ENCODE measurements at places on chromosomes 16 and 17.
A peak's percentile ranks its signal among the peaks of the same experiment; 100 is the strongest.

DNA sequence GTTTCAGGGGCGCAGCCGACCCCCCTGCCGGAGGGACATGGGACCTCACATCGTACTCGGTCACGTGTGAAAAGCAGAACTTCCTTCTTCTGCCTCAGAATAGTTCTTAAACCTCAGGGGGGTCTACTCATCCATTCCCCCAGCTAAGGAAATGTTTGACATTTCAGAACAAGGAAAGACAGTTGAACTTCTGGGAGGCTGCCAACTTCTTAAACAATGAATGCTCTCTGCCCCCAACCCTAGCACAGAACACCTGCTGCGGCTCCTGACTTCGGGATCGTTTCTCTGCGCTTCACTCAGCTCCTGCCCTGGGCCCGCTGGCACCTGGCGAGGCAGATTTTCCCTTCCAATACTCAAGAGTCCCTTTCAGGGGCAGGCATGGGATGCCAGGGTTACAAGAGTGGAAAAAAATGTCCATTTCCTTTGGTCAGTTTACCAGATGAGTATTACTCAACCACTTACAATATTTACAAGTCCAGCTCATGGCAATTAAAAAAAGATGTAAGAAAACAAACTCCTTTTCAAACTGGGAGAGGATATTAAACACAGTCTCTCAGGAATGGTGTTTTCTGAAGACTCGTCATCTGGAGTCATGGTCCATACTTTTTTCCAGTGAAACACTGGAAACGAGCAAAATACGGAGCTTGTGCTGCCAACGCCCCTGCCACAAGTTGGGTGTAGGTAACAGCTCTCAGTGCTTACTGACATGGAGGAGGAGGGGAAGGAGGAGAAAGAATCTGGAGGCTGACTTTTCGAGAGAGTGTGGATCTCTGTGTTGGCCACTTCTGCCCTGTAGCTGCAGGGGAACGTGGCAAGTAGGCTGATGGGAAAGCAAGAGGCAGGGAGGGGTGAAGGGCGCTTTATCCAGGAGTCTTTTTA lies 235.7 kb downstream of the NTN1 start:
- no peak for DNase-seq

- no peak for DNase-seq
These were observed 14.7 kb upstream of the MC1R start for GRCh38 chr16:89903908-89904515.

- DNase-seq, result no peak
These were observed 370.0 kb downstream of the HS3ST3B1 start for GRCh38 chr17:14670861-14671260.

- DNase-seq, result peak; percentile 36
These were observed at the start of gene HAP1 for GRCh38 chr17:41734139-41734948. Gene HAP1 (minus strand): TSS chr17:41734643. CDS start chr17:41734634, 9 bp downstream.

GRCh38 chr17:16215002-16215272 lies 397 bp downstream of the NCOR1 start:
- DNase-seq, result peak; percentile 46

GRCh38 chr16:35302859-35303258 lies 1843.4 kb downstream of the TP53TG3F start:
- DNase-seq, result no peak

DNA sequence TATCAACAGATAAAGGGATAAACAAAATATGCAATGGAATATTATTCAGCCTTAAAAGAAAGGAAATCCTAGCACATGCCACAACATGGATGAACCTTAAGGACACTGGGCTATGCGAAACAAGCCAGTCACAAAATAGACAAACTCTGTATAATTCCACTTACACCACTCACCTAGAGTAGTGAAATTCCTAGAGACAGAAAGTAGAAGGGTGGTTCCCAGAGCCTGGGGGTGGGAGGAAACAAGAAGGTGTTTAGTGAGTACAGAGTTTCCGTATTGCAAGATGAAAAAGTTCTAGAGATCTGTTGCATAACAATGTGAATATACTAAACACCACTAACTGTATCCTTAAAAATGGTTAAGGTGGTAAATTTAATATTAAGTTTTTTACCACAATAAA lies 10.0 kb downstream of the SPOP start:
- DNase-seq, result no peak

GRCh38 chr16:81810361-81810760 lies 31.3 kb downstream of the PLCG2 start:
- no peak for DNase-seq

DNA sequence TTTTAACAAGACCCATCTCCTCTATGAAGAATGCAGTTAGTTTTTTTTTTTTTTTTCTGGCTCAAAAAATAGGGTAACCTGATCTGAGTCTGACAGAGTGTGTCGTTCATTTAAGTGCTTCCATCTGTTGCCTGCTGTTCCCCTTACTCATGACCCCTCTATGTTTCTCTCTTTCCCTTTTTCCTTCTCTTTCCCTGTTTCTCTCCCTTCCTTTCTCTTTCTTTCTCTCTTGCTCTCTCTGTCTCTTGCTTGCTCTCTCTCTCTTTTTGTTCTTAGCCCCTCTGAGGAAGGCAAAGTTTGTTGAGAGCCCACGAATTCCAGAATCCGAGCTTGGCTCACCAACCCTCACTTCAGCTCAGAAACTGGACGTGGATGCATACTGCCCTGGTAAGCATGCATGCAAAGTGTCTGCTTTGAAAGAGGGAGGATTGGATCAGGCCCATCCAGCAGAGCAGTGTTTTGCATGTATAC lies 185.0 kb downstream of the TANC2 start:
- DNase-seq, result no peak
